ENCODE measurements at places on chromosomes 11 and 22.

DNA sequence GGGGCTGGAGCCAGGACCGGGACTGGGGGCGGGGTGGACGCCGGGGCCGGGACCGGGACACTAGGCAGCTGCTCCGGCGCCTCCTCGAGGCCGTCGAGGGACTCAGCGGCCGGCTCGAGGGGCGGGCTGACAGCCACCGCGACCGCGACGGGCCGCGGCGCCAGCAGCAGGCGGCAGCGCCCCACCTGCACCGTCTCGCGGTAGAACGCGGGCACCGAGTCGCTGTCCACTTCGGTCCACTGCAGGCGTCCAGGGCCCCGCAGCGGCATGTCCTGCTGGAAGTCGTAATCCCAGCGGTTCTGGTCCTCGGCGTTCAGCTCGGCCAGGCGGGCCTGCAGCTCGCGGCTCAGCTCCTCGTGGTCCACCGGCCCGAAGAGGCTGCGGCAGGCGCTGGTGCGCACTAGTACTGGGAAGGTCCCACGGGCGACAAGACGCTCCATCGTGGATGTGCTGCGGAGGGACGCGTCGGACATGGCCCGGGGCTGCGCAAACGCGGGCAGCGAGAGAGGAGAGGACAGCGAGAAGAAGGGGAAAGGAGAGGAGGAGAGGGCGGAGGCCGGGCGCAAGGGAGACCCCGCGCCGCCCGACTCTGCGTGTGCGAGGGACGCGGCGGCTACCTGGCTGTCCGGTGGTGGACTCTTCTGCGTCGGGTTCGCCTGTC lies 428 bp downstream of the CDKN1C start:
- peak; percentile 39 for DNase-seq

GRCh38 chr11:68632802-68633201 lies 51.5 kb upstream of the GAL start:
- DNase-seq, result peak; percentile 54

- peak; percentile 0 for DNase-seq
Observed at GRCh38 chr11:104163100-104164027, 583 bp downstream of the PDGFD start.

GRCh38 chr11:81570669-81571068 lies 1163.0 kb downstream of the FAM181B start:
- DNase-seq, result no peak

- no peak for DNase-seq
Observed at GRCh38 chr11:41486424-41486823, 27.0 kb upstream of the LRRC4C start.

- no peak for DNase-seq
Observed at GRCh38 chr22:29563652-29564460, 10.3 kb upstream of the THOC5 start.

DNA sequence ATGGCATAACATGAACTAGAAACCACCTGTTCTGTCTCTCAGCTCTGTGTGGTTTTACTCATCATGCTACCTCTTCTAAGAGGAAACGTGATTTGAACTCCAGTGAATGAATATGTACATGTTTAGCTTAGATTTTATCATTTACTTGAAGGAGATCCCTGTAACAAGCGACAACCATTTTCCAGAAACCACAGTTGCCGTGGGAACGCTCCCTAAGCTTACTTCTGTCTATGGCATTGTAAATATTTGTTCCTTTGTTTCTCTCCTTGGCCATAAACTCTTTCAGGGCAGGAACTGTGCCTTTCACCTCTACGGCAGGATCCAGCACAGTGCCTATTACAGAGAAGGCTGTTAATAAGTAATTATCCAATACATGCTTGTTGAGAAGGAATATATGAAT lies 17.1 kb upstream of the TPH1 start:
- DNase-seq, result no peak

- DNase-seq, result no peak
Observed at GRCh38 chr11:34653851-34654482, 33.1 kb downstream of the EHF start.

DNA sequence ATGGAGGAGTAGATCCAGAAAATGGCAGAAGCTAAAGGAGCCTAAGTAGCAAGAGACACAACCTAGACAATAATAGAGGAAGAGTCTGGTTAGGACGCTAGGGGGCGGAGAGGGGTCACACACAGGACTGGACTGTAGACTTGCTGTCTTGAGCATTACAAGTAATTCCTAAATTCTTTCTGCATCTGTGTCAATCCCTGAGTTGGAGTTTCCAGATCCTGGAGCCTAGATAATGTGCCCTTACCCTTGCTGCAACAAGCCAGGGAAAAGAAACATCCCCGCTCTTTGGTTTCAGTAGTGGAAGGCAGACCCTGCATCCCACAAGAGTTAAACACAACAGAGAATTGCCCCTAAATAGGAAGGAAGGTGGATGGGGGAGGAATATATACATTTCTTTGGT lies 14.9 kb upstream of the CCDC73 start:
- peak; percentile 34 for DNase-seq

DNA sequence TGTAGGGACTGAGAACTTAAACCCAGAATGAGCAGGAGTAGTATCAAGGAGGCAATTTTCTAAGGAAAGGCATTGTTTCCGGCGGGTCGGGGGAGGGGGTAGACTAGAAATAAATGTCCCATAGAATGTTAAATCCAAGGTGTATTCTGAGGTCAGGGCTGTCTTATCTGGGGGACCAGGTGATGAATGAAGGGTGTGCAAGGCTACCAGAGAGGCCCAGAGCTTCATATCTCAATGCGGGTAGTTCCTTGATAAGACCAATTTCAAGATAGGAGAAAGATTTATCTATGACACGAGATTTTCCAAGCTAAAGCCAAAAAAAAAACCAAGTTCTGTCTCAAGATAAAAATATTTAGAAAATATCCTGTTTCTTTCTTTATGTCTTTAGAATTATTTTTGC lies 8.3 kb upstream of the RCE1 start:
- no peak for DNase-seq

DNA sequence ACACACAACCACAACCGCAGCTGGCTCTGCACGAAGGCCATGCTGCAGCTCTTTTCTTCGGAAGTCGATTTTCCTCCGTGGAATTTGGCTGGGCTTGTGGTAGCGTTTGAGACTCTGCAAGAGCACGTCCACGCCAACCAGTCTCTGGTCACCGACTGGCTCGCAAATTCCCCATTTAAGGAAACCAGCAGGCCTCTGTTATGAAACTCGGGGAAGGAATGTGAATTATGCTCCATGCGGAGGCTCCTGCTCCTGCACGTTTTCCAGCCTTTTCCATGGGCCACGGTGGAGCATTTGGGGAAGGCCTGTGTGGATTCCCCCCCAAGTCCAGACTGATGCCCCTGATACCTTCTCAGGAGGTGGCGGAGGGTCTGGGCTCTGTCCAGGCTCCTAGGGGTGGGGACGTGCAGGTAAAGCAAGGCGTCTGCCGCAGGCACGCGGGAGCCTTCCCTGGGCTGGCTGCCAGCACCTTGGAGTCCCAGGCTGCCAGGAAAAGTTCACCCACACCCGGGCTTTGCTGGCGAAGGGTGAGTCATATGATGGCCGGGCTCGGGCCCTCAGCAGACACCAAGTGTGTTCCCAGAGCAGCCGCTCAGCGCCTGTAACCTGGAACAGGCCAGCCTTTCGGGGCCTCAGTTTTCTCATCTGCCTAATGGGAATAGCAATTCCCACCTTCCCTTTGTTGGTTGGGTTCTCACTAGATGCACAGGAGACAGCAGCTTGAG lies 41.9 kb downstream of the LRP5 start:
- DNase-seq, result no peak

GRCh38 chr22:17570851-17571631 lies 7.7 kb downstream of the SLC25A18 start:
- DNase-seq, result no peak

Measured in CD4-positive, alpha-beta T cell treated with Interleukin-10 for 1 hour (primary cell).